ENCODE measurements at places on chromosomes 16 and 17.

DNA sequence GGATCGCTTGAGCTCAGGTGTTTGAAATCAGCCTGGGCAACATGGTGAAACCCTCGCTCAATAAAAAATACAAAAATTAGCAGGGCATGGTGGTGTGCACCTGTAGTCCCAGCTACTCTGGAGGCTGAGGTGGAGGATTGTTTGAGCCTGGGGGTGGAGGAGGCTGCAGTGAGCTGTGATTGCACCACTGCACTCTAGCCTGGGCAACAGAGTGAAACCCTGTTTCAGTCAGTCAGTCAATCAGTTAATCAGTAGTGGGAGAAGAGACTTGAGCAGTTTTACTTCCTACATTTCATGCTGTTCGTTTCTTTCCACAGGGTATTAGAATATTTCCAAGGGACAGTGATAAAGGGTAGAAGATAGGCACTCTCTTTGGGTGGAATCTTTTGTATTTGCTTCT lies 8.8 kb downstream of the MAP3K3 start:
- no peak for DNase-seq

- DNase-seq, result no peak
Observed at GRCh38 chr16:31025339-31025738, 8.0 kb upstream of the STX4 start.

DNA sequence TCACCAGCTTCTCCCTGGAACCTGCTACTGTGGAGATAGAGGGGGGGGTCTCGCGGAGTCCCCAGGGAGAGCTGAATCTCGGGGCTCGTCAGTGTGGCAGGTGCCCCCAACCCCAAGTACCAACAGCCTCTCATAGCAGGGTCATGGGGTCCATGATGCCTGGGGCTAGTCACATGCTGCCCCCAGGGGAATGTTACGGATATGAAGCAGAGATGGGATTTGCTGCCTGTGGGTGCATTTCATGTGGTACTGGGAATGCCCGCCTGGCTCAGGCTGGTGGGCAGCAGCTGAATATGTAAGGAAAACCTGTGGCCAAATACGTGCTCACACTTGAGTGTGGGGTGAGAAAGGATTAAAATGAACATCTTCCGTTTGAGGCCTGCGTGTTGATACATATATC lies 49.4 kb downstream of the MEAK7 start:
- DNase-seq, result no peak

DNA sequence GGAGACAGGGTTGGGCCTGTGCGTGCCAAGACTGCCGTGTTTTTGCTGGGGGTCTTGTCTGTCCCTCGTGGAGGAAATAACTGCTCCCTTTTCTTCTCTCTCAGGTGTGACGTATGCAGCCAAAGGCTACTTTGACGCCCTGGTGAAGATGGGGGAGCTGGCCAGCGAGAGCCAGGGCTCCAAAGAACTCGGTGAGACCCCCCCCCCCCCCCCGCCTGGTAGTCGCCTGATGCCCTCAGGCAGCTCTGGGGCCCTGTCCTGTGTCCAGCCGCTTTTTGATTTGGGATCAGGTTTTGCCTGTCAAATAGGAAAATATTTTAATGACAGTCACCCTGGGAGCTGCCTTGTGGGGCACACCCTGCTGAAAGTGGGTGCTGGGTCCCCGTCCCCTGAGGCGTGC lies 22.8 kb downstream of the BAIAP2 start:
- no peak for DNase-seq

GRCh38 chr16:18931756-18932155 lies 5.5 kb upstream of the SMG1 start:
- DNase-seq, result no peak
